ENCODE measurements at places on chromosomes 7 and 10. TPM values are rescaled to one million over a fixed set of nuclear protein-coding genes. Genes with fewer than 3 reads are reported as not detected.

- no peak for ATAC-seq
Measured at GRCh38 chr10:43083764-43084163, 6.9 kb downstream of the RET start.

DNA sequence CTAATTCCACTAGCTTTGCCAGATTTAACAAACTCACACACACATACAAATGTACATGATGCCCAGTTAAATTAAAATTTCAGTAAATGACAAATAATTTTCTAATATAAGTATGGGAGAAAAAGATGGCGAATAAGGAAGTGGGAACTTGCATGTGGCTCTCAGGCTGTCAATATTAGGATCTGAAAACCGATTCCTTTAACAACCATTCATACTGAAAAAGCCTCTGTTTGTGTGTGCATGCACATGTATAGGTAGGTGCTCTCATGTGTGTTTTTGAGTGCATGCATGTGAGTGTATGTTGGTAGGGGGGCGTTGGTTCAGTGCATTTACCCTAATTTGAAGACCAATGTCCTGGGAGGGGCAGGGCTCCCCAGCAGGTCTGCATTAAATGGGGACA lies 125.3 kb downstream of the HTR7 start:
- ATAC-seq, result no peak

DNA sequence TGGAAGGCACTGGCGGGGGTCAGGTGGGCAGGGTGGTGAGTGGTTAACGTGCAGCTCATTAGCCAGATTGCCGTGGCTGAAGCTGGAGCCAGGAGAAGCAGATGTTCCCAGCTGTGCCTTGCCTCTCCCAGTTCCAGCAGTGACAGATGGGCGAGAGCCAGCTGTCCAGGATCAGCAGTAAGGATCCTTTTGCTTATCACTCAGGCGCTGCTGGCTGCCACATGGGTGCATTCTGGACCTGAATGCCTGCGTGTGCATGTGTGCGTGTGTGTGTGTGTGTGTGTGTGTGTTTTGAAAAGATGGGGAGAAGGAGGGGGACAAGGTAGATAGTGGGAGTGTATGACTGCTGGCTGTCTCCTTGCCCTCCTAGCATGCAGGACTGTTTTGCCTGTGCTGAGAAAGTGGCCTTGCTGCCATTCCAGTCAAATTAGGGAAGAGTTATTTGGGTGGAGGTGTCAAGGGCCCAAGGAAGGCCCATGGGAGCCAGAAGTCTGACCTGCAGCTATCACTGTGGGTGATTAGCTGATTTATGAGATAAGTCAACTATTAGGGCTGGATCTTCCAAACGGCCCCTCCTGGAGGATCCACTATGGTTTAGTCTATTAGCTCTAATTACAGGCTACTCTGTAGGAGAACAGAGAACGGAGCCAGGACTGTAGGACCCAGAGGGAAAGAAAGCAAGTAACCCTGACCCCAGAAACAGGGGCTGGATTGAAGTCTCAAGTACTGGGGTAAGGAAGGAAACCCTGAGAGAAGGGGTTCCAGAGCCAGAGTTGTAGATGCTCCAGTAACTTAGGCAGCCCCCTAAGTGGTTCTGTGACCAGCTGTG lies 3.3 kb downstream of the EPHA1 start:
- ATAC-seq, result peak; percentile 86

- peak; percentile 84 for ATAC-seq
Measured at GRCh38 chr7:140672382-140673062, at the start of gene ADCK2. Gene ADCK2 (plus strand): TSS chr7:140672945. CDS start chr7:140673331, 386 bp downstream.

Gene TECTB
- 0.15 TPM for total RNA-seq

DNA sequence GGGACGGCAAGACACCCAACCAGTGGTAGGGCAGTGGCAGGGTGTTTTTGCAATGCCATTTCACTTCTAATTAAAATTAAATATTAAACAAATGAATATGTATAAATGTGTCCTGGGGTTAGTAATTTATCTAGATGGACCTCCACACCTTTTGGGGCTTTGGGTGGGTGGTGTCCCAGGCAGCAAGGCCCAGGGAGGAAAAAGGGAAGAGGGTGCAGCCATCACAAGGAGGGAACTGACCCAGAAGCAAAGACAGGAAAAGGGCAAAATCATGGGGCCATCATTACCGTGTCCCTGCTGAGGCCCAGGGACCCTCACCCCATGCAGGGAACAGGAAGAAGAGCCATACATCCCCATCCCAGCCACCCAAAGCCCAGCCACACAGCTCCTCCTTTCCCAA lies 204.6 kb downstream of the GRID1 start:
- ATAC-seq, result no peak

DNA sequence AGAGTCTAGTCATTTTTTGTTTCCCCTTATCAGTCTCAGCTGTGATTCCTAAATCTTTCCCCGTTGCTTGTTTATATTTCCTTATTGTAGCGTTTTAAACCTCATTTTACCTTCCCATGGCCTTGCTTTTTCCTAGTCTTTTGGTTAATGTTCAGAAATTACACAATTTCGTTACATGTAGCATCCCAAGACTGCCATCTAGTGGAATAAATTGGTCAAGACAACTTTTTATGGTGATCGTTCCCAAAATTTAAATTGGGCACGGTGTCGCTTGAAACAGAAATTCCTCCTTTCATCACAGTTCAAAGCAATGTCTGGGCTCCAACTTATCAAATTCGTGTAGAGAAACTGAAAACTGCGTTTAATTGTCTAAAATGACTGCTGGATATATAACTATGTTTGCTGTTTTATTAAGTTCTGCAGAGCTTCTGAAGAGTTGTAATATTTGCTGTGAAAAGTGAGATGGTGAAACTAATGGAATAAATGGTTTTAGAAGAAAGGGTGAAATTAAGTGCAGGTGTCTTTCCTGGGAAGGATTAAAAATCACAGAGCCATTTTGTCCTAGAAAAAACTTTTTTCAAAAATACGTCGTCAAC lies 370.2 kb downstream of the PHF14 start:
- no peak for ATAC-seq

Gene PARP12
- total RNA-seq, result 46.9 TPM

Gene NAPEPLD
- total RNA-seq, result 10.3 TPM

DNA sequence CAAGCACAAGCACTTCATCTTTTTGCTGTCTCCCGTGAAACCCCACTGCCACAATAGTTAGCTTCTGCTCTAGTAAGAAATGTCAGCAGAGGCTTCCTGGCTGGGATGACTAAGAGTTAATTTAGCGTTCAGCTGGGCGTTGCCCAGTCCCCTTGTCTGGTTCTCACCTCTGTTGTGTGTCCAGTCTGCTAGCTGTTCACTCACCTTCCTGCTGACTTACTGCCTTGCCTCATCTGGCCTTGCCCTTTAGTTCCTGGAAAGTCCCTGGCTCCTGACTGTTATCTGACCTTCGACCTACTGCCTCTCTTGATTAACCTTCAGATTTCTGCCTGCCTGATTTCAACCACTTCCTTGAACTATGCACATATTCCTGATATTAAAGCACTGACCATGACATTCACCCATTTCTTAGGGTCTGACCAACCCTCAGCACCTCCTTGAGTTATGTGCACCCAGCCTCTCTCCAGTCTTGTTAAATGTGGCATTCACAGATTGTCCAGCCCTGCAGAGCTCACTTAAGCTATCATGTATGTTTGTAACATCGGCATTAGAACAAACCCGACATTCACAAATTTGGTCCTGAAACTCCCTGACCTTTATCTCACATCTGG lies 30.3 kb downstream of the C7orf33 start:
- ATAC-seq, result no peak

DNA sequence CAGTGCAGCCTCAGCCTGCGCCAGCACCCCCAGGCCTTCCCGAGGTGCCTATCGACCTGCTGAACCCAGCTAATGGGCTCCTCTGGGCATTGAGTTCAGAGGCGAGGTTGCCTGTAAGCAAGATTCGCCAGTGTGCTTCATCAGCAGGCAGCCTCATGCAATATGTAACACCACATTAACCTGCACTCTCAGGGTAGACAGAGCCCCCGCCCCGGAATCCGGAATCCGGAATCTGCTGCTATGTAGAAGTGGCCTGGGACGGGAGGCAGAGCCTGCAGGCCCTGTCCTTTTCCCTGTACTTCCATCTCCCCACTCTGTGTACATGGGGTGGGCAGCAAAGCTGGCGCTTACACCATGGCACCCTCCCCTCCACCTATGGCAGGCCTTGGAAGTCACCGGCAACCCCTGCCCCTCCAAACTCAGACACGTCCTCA lies 83.9 kb upstream of the RET start:
- ATAC-seq, result no peak

GRCh38 chr10:71395621-71396020 lies 1.1 kb upstream of the CDH23 start:
- no peak for ATAC-seq

Gene NEBL
- 26.1 TPM for total RNA-seq

DNA sequence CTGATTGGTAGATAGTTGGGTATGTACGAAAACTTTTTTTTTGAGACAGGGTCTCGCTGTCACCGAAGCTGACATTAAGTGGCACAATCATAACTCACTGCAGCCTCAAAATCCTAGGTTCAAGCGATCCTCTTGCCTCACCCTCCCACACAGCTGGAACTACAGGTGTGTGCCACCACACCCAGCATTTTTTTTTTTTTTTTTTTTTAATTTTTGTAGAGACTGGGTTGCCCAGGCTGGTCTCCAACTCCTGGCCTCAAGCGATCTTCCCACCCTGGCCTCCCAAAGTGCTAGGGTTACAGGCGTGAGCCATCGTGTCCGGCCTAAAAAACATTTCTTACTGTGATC lies 1.5 kb upstream of the LRRC27 start:
- no peak for ATAC-seq
